ENCODE measurements at places on chromosomes 6 and 20.

DNA sequence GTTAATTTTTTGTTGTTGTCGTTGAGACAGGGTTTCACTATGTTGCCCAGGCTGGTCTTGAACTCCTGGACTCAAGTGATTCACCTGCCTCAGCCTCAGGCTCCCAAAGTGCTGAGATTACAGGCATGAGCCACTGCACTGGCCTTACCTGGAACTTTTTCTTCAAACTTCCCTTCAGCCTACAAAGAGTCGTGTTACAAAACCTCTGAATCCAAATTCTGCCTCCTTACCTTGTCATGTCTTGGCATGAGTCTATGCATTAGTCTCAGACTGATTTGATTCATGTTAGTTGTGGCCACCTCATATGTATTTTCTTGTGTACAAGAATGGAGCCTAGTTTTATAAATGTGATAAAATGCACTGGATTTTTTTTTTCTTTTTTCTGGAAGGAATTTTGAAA lies 172.1 kb downstream of the PRL start:
- no peak for DNase-seq

DNA sequence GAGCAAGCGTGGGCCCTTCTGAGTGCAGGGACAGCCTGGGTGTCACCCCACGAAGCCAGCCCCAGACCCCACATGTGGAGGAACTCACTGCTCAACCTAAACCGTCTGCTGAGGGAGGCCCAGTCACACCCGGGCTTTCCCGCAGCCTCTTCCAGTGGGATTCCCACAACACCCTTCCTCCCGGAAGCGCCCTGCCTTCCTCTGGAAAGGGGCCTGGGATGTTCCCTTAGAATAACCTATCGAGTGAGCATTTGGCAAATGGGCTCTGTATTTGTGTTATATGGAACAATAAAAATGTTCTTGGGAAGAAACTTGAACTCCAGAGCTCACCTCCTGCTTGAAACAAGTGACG lies 100.0 kb upstream of the DUSP22 start:
- DNase-seq, result no peak

- DNase-seq, result no peak
These were observed 137.0 kb downstream of the NRN1 start for GRCh38 chr6:5869676-5870075.

- DNase-seq, result peak; percentile 36
These were observed 50.0 kb downstream of the SYNJ2 start for GRCh38 chr6:158031381-158032353.

GRCh38 chr20:58149437-58150091 lies 78.9 kb downstream of the ANKRD60 start:
- no peak for DNase-seq

GRCh38 chr6:42790549-42791181 lies 8.8 kb downstream of the BICRAL start:
- no peak for DNase-seq

DNA sequence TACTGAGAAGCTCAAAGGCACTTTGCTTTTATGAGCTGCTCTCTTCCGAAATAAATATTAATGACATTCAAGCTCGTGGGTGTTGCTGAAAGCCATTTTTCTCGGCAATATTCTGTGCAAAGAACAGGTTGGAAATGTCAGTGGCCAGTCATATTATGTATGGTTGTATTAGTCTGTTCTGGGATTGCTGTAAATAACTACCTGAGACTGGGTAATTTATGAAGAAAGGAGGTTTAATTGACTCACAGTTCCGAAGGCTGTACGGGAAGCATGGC lies 32.1 kb downstream of the TUBB2B start:
- no peak for DNase-seq

DNA sequence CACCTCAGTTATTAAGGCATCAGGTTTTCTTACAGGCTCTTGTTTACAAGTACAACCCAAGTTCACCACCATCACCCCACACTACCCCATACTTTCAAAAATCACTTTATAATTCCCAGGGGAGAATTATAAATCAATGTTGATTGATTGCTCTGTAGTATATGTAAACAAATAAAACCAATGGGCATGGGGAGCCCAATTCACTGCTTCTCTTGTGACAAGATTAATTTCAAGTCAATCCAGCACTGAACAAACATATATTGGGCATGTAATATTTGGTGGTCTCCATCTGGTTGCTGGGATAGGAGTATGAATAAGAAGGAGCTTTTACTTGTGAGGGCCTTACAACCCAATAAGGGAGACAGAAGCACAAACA lies 95.8 kb downstream of the CLVS2 start:
- no peak for DNase-seq
